ENCODE measurements at places on chromosomes 3 and 15.

DNA sequence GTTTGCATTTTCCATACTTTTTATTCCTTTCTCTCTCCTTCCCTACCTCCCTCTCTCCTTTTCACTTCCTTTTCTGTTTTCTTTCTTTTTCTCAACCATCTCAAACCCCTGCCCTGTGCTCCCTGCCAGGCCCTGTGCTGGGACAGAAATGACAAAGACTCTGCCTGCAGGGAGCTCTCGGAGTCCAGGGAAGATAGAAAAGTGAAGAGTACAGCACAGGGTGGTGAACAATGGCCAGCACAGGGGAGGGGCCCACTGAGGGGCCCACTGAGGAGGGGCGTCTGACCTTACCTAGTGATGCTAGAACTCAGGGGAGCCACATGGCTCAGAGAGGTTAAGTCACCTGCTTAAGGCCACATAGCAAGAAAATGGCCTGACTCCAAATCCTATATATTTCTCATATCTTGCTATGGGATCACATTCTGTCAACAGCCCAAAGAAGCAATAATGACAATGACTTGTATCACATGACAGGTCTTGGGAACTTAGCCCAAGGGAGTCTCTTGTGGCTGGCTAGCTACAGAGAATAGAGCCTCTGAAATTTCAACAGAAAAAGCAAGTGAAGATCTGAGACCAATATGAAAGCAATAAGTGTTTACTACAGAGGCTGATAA lies 44.3 kb upstream of the ATP2B2 start:
- no peak for DNase-seq

DNA sequence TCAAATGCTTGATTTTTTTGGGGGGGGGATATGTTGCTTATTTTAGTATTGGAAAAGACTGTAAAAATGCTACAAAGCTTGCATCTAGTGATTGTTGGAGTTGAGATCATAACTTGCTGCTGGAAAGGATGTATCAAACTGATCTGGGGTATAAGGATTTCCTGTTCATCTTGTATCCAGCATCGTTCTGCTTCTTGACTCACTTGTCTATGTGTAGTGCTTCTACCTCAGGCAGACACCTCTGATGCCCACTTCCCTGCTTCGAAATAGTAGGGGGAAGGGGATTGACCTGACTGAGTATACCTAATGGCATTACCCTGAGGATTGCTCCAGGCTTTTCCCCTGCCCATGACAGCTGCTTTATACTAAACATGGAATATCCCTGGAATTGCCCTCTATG lies 42.7 kb downstream of the STT3B start:
- no peak for DNase-seq

DNA sequence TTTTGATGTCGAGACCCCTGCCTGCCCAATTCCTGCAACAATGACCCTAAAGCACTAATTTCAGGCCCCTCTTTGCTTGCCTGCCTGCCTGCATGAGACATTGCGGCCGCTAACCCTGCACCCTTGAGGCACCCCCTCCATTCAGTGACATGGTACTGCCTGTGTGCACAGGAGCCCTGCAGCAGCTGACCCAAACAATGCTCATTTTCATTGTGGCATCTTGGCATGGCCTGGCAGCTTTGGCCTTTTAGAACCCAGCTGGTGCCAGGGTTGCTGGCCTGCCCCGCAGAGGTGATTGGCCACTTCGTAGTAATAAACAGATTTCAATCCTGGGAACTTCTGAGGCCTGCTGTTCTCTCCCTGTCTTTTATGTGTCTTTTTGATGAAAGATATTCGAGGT lies 33.8 kb downstream of the SLCO3A1 start:
- DNase-seq = no peak

GRCh38 chr3:175233957-175234940 lies 375.1 kb downstream of the NAALADL2 start:
- no peak for DNase-seq

DNA sequence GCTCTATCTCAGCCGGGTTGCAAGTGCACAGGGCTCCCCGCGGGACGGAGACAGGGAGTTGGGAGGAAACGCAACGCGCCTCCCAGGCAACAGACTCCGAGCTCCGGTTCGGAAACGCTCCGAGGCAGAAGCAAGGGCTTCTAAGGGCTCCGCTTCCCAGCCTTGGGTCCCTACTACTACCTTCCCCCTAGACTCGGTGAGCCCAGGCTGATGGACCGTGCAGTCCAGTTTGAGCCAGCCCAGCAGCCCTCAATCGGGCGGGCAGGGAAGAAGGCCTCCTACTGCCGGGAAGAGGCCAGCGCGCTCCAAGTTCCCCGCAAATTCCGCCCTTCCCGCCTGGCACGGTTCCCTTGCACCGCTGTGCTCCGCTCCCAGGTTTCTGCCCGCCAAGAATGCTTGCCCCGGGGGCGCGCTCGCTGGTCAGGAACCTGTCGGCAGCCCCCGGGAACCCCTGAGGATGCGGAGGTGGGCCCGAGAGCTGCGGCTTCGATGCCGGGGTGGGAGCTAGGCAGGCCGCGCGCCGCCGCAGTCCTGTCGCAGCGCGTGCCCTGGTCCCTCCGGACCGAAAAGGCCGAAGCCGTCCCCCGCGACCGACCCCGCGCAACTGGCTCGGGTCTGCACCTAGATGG lies 728 bp downstream of the TRANK1 start:
- peak; percentile 10 for DNase-seq

GRCh38 chr3:31157047-31157694 lies 262.7 kb upstream of the GADL1 start:
- DNase-seq = no peak

DNA sequence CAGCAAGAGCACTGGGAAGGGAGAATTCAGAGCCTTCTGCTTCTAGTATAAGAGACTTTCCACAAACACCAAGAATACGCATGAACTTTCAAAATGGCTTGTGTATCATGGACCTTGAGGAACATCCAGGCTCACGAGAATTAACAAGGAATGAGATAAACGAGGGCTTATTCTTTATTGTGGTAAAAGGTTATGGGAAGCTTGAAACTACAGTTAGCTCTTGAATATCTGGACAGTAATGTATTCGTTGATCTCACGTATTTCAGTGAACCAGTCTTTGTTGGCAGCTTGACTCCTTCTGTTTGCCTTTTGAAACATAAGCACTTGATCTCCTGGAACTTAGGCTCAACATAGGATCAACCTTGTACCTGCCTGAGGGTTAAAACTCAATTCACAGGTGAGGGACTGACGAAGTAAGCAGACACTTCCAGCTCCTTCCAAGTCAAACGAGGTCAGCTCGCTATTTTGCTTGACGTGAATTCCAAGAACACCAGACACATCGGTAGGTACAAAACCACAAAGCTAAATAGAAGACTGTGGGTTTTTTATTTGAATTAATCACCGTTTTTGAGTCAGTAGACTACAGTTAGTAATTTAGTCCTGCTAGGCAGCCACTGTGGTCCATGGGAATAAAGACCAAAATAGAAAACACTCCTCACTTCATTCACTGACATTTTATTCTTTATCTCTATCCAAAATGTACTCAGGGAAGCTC lies 30.8 kb downstream of the GALNT15 start:
- DNase-seq = no peak

GRCh38 chr15:52496776-52497470 lies 31.8 kb downstream of the MYO5A start:
- peak; percentile 22 for DNase-seq

DNA sequence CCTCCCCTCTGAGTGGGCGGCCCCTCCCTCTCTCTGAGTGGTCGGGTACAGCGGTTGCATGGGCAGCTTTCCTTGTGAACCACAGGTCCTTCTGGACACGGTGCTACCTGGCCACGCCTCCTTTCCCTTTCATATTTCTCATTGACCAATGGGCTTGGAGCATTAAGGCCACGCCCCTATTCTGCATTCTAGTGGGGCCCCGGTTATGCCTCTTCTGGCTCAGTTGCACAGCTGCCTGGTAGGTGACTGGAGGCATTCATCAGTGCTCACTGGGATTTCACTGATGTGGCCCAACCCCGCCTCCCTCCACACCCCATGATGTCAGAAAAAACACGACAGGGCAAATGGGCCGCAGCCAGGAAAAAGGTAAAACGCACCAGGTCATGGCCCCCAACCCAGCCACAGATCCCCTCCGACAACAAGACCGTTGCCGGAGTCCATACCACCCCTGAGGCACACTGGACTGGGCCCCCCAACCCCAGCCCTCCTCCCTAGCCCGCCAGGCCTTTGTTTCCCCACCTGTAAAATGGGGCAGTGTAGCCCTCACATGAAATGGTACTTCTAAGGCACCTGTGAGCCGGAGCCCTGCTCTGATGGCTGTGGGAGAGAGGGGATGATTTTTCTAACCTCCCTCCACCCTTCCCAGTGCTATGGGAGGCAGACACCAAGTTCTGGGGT lies 26.3 kb downstream of the NGRN start:
- DNase-seq = no peak

DNA sequence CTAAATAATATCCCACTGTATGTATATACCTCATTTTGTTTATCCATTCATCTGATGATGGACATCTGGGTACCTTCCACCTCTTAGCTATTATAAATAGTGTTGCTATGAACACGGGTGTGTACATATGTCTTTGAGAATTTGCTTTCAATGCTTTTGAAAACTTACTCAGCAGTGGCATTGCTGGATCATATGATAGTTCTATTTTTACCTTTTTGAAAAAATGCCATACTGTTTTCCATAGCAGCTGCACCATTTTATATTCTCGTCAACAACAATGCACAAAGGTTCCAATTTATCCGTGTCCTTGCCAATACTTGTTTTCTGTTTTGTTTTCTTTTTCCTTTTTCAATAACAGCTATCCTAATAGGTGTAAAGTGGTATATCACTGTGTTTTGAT lies 77.1 kb downstream of the PEAK1 start:
- no peak for DNase-seq

DNA sequence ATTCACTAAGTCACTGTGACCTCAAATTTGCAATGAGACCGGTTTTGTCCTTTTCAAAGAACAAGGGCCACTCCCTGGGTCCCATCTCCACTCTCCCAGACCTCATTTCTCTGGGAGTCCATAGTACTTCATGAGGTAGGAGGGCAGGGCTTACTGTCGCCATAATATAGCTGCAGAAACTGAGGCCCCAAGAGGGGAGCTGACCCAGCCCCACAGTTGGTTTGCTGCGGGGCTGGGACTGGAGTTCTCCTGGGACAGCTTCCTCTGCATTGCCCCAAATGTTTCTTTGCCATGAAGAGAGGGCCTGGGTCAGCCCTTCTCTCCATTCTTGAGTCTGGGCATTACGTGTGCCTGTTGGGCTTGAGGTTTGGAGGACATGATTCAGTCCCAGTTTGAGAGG lies 60.1 kb downstream of the ITGA11 start:
- no peak for DNase-seq

- no peak for DNase-seq
Observed at GRCh38 chr15:94526071-94526689, 294.8 kb downstream of the MCTP2 start.

GRCh38 chr3:122004991-122005565 lies 17.0 kb downstream of the ILDR1 start:
- no peak for DNase-seq

- peak; percentile 27 for DNase-seq
Observed at GRCh38 chr15:85580879-85581278, 200.5 kb downstream of the AKAP13 start.

- no peak for DNase-seq
Observed at GRCh38 chr15:50107591-50108408, 11.2 kb downstream of the ATP8B4 start.

DNA sequence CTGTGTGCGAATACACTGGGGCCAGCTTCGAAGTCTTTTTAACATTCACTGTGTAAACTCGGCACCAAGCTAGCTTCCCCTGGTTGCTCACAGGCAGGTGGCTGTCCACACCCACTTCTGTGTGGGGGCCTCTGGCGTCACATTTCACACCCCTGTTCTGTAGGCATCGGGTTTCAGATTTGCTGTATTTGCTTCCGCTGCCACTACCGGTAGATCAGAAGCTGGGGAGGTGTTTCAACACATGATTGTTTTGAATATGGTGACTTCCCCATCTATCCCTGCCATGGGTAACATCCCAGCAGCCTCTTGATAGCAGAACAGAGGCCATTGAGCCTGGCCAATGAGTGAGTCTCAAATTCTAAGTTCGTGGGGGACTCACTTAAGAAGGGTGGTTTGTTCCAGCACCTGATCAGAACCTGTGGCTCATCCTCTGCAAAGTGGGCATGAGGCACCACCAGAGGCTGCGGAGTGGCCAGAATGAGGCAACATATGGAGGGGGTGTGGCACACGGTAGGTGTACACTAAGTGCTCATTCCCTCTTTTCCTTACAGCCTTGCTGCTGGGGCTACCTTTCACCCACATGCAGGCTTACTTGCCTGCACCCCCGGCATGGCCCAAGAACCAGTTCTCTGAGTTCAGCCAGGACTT lies 61.5 kb downstream of the IQSEC1 start:
- DNase-seq = peak; percentile 96

- DNase-seq = no peak
Observed at GRCh38 chr15:59400103-59400813, 27.6 kb upstream of the MYO1E start.

- DNase-seq = peak; percentile 88
Observed at GRCh38 chr3:9932843-9933560, 632 bp upstream of the CRELD1 start.

Data from T-helper 2 cell (primary cell).